ENCODE measurements at places on chromosomes 4 and X.

- DNase-seq: peak; percentile 30
Observed at GRCh38 chrX:153875391-153876111, 10.4 kb downstream of the L1CAM start.

DNA sequence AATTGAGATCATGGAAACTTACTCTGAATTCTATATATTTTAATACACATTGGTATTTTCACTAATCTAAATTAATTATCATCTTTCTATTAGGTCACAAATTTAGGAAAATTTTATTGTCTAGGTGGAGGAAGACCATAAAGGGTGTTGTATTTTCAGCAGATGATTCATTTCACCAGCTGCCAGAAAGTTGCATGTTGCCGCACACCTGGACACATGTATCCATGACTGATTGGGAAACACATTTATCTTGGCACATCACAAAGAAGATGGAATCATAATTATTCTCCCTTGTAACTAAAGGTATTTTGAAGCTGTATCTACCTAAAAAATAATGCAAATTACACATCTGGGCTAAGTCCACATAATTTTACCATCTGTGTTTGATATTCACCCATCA lies 33.1 kb downstream of the SLC7A11 start:
- no peak for DNase-seq

- DNase-seq: no peak
Observed at GRCh38 chrX:55919367-55920221, 202.0 kb downstream of the RRAGB start.

DNA sequence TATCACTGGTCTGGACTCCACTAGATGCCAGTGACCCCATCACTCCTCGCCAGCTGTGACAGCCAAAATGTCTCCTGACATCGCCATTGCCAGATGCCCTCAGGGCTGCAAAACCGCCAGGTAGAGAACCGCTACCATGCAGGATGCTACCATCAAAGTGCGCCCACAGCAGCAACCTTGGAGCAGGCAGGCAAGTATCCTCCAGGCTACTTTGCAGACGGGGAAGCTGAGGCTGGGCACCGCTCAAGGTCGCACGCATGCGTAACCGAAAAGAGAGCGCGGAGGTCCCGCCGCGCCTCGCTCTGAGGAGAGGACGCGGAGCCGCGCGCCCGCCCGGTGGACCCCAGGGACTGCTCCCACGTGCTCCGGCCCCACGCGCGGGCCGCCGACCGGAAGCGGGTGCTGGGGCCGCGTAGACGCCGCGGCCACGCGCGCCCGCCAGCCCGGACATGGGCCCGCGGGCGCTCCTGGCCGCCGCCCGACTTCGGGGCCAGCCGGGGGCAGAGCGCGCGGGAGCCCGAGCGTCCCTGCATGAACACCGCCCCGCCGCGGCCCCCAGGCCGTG lies at the start of gene STS:
TSS of gene STS (plus strand) at position 300 of the 565 bp plus-strand sequence. CDS start 105,488 bp downstream, outside the sequence.
- DNase-seq: peak; percentile 1

GRCh38 chr4:25881193-25881592 lies 18.4 kb upstream of the SEL1L3 start:
- DNase-seq: no peak

GRCh38 chrX:46547857-46548256 lies 2.6 kb upstream of the ZNF674 start:
- peak; percentile 72 for DNase-seq

DNA sequence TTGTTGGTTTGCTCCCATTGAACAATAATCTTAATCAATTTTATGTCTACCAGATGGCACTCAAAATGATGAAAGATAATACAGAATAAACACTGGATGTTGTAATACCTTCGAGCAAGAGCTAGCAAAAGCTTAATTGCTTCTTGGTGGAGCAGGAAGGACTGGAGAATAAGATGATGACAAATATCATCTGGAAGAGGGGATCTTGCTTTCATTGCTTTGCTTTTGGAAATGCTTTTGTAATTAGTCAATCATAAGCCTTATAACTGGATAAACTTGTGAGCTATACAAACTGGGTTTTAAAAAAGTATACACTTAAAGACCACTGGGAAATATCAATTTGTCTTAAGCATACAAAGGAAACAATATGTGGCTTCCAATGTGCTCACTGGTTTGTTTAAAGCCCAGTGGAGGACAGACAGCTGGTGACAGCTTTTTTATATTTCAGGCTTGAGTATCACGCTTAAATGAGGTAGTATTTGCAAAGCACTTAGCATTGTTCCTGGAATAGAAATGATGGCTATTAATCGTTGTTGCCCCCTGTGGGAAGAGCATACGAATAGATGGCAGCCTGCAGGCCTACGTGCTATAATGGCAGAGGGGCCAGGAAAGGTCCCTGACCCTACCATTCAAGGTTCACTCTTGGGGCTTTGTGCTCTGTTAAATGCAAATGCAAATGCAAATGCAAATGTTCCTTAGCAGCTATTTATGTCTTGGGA lies 61.2 kb downstream of the TMEM150C start:
- no peak for DNase-seq

DNA sequence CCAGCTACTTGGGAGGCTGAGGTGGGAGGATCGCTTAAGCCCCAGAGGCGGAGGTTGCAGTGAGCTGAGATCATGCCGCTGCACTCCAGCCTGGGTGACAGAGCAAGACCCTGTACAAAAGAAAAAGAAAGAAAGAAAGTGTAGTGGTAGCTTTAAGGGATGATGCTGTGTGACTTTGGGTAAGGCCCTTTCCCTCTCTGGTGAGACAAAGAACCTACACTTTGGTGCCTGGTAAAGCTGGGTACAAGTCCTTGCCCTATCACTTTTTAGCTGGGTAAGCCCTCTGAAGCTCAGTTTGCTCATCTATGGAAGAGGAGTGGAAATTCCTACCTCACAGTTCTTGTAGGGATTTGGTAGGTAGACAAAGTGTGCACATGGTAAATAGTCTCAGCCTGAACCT lies 1.7 kb upstream of the IQSEC2 start:
- DNase-seq: no peak

- DNase-seq: peak; percentile 56
Observed at GRCh38 chr4:101183666-101184373, 163.5 kb downstream of the PPP3CA start.

GRCh38 chrX:53281963-53282695 lies 745 bp upstream of the IQSEC2 start:
- no peak for DNase-seq

GRCh38 chrX:134654398-134655012 lies 3.8 kb downstream of the PLAC1 start:
- DNase-seq: no peak

DNA sequence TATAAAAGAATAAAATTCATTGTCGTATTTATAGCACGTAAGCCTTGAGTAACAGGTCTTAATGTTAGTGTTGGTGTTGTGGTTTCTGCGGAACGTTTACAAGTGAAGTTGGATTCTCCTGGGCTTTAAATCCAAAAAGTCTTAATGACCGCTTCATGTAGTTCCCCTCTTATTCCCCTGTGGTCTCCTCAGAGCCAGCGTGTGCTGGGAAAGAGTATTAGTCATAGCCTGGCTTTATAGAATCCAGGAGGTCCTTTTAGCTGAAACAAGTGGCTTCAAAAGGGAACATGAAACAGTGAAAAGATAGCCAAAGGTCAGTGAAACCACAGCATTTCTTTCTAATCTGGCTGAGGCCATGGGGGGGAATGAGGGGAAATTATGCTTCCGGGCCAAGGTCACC lies 79.1 kb downstream of the CLCN4 start:
- DNase-seq: no peak

GRCh38 chrX:150768132-150768485 lies 74.9 kb downstream of the MTMR1 start:
- no peak for DNase-seq

- DNase-seq: no peak
Observed at GRCh38 chr4:146972036-146972435, 26.4 kb upstream of the TTC29 start.

GRCh38 chrX:51420610-51421009 lies 75.8 kb downstream of the NUDT11 start:
- no peak for DNase-seq

GRCh38 chrX:47156611-47157520 lies 11.8 kb downstream of the RBM10 start:
- no peak for DNase-seq

DNA sequence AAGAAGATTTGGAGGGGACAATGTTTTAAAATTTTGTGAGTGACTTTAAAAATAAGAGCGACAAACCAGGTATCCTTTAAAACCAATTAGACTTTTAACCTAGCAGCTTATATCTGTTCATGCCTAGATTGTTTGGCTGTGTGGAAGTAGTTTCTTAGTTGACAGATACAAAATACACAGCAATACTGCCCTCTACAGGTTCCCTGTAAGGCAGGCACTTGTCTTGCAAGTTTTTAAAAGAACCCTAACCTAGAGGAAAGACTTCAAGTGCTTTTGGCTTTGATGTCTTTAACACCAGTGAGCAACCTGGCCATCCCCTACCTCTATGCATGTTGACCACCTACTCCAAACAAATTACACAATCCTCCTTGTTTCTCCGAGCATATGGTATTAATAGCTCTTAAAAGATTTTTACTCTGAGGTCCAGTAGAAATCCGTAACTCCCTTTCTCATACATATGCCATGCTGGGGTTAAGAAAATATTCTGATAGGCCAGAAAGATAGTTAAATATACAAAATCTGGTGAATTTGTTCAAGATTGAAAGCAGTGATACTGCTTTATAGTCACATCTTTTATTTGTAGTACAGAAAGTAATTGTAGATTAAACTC lies 273.0 kb downstream of the ARHGAP24 start:
- peak; percentile 26 for DNase-seq

GRCh38 chr4:124938836-124939235 lies 226.3 kb upstream of the ANKRD50 start:
- no peak for DNase-seq

- DNase-seq: peak; percentile 93
Observed at GRCh38 chr4:56410247-56411062, 23.2 kb upstream of the AASDH start.

GRCh38 chr4:117479673-117480072 lies 394.3 kb upstream of the TRAM1L1 start:
- DNase-seq: no peak
